Choroid plexus epithelial cell (primary cell): ENCODE measurements at places on chromosomes 1 and 21.

DNA sequence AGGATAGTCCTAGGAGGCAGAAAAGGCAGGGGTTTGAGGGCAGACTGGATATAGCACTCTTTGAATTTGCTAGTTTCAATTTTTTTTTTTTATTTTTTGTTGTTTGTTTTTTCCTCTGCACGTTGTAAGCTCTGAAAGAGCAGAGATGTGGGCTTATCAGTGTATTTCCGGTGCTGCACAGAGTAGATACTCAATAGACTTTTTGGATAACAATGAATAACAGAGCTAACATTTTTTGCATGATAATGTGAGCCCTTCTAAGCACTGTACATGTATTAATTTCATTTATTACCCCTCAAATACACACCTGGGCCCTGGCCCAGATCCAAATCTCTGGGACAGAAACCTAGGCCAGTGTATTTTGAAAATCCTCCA lies 17.1 kb upstream of the PARP1 start:
- no peak for DNase-seq

DNA sequence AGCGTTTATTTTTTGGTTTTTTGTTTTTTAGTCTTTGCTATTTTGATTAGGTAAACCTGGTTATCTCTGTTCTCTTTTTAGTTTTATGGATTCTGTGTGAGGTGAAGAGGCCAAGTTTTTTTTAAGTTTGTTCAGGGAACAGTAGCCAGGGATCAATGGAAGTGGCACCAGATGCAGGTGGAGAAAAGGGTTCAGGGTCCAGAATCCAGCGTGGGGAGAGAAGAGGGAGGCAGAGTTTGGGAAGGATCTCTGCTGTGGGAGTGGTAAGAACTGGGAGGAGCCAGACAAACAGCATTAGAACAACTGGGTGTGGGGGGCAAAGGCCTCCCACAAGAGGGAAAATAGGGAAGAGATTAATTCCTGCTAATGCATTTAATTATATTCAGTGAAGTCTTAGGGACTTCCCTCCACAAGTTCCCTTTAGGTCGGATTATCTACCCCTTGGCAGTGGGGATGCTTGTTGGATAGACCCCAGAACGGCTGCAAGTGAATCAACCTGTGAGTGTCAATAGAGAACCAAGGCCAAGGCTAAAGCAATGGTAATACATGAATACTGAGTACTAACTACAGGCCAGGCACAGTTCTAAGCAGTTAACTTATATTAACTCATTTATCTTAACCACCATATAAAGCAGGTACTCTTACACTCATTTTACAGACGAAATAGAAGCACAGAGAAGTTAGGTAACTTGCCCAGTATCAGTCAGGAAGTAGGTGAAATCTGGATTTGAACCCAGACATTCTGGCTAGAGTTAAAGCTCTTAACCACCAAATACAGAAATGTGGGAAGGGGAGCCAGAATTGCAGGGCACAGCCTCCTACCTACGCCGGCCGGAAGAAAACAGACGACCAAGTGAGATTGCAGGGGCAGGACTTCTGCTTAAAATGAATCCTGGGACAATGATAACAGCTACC lies 498 bp downstream of the GNAT2 start:
- DNase-seq, result no peak

- DNase-seq, result no peak
Observed at GRCh38 chr1:65368403-65368802, 52.1 kb upstream of the LEPR start.

- no peak for DNase-seq
Observed at GRCh38 chr21:20661246-20661645, 337.0 kb upstream of the NCAM2 start.

DNA sequence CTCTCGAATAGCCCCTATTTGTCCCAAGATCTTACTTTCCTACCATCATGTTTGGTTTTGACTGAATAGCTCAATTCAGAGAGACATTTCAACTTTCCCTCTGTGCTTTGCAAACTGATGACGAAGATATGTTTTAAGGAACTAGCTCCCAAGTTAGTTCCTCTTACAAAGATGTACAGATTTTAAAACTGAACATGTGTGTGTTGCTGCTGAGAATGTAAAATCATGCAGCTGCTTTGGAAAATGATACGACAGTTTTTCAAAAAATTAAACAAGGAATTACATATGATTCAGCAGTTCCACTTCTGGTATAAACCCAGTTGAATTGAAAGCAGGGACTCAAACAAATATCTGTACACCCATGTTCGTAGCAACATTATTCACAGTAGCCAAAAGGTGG lies 33.6 kb downstream of the KIF26B start:
- no peak for DNase-seq
